ENCODE measurements at places on chromosomes 1 and 21.

- DNase-seq, result peak; percentile 44
Measured at GRCh38 chr1:22641906-22642636, 1.4 kb upstream of the C1QC start.

DNA sequence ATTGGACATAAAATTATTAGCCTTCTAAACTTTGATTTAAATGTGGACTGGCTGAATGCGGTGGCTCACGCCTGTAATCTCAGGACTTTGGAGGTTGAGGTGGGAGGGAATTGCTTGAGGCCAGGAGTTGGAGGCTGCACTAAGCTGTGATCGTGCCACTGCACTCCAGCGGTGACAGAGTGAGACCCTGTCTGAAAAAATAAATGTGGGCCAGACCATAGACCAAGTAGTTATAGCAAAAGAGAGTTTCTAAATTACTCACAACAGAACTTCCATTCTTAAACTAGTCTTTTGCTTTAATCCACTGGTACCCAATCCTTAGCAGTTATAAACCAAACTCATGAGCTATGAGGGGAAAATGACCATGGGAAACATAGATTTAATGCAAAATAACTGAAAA lies 35.2 kb downstream of the RAP1A start:
- DNase-seq, result no peak

- no peak for DNase-seq
Measured at GRCh38 chr1:246333855-246334254, 173.2 kb downstream of the SMYD3 start.

- no peak for DNase-seq
Measured at GRCh38 chr1:175129182-175129581, 61.5 kb downstream of the TNN start.

DNA sequence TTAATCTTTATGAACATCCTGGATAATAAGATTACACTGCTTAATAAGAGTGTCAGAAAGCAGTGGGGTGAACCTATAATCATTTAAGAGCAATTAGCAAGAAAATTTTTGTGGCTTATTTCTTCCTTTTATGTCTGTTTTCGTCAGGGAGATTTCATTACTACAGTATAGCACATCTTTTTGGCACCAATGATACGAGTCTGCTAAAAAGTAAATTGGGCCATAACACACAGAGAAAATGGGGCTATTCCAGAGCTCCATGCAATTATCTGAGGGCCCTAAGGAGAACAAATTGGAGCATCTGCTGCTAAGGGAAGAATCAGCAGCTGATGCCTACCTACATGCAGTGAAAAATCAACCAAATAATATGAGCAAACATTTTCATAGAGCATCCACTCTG lies 330.3 kb upstream of the NCAM2 start:
- no peak for DNase-seq

GRCh38 chr1:168005529-168005928 lies 68.7 kb upstream of the MPC2 start:
- no peak for DNase-seq

DNA sequence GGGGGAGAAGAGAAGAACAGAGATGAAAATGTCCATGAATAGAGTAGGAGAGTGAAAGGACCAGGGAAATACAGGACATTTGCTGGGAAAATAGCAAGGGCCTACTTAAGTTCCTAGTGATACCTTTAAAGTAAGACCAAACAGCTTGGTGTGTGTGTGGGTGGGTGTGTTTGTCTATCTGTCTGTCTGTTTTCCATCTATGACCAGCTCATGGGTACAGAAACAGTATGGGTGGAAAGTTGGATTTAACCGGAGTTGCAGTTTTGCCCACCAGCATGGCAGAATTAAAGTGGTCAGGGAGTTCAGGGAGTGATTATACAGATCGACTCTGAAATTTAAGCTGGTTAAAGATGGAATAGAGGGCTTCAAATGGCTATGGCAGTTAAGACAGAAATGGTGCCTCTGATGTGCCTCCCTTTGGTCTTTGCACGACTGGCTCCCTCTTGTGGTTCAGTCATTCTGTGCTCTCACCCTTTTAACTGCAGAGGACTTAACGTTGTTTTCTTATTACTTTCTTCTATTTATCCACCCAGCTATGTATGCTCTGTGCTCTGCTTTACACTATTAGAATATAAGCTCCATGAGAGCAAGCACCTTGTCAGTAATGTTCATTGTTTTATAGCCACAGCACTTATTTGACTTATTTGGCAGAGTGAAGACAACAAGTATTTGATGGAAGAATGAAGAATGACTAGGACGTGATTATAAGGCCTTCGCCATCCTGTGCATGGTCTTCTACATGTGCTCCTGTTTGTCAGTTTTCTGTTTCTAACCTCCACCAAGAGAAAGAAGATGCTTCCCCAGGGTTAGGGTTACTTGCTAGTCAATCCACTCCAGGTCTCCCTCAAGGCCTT lies 72.7 kb upstream of the AK4 start:
- peak; percentile 77 for DNase-seq

DNA sequence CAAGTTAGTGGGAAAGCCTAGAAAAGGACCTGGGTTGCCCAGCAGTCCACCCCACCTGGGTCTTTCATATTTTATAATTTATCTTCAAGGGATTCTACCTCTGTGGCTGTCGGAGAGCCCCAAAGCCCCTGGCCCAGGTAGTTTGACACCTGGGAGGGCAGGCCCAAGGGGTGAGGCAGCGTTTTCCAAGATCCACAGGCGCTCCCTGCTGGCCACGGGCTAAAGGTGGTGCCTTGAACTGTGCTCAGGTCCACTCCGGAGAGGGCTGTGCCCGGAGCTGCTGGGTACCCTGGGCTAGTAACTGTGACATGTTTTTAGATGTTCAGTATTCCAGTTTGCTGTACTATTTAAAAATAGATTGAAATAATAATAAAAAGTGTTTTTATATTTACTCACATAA lies 37.2 kb upstream of the CRNN start:
- DNase-seq, result no peak
